ENCODE measurements at places on chromosomes 6 and 20.

DNA sequence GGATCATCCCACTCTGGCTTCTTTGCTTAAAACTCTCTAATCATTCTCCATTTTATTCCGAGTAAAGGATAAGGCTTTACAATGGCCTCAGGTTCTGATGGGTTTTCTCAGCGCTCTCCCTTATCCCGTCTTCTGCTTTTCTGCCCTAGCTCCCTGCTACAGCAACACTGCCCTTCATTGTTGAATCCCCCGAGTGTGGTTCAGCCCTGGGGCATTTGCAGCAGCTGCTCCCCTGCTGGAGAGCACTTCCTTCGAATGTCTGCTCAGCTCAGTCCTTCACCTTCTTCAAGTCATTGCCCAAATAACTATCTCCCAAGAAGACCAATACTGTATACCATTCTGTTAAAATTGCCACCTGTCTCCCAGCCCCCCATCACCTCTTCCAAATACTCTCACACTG is 111.8 kb downstream of the TBXT start:
- DNase-seq = no peak

DNA sequence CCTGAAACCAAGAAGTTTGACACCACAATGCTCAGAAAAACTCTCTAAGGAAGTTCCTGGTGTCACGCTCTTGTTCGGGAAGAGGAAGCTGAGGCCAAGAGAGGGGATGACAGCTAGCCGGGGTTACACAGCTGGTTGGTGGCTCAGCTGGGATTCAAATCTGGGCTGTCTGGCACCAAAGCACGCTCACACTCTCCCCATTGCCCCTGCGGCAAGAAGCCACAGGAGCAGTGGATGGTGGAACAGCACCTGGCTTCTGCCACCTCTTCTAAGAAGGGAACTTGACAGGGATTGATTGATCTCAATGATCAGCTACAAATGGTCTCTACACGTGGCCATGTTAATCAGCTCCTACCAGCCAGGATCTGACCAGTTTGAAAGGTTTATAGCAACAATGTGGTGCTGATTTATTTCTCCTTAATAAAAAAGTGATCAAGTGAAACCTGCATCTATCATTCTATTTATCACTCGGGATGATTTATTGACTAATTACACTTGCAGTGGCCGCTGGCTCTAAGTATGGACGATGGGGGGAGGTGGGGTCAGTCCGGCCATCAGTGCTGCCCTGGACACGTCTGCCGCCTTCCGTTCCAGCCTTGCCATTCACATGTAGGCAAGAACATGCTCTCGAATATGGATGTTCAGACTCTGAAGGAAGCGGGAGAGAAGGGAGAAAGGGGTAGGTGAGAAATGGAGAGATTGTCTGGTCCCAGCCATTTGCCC is 71.9 kb upstream of the TOP1 start:
- no peak for DNase-seq

- DNase-seq = no peak
Measured at GRCh38 chr6:79143320-79143898, 65.4 kb upstream of the PHIP start.

- DNase-seq = no peak
Measured at GRCh38 chr6:104532462-104532861, 327.3 kb downstream of the HACE1 start.

GRCh38 chr6:20933057-20933788 is 399.0 kb downstream of the CDKAL1 start:
- no peak for DNase-seq

DNA sequence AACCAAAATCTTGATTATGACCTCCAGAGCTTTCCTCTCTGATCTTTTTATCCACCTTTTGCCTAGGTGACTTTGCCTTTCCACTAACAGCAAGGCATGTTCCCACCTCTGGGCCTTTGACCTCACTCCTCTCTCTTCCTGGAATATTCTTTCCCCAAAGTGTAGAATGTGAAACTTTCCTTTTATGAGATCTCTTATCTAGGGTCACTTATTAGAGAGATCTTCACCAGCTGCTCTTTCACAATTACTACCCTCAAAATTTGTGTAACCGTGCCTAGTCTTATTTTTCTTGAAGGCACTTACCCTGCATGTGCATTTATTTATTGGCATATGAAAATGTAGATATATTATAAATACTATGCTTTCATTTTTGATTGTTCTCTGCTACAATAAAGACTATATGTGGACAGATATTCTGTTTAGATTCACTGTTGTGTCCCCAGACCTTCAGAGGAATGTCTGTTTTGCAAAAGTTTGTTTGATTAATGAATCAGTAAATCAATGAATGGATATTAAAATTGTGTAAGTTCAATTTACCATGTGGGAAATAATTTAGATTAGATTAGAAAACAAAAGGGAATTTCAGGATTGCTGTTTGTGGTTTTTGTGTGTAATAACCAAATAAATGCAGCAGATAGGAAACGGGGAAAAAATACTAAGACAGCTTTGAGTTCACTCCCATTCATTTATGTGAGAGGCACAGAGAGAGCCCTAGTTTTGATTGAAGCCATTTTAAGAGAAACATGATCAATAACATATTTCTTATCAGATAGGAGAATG is 207.0 kb downstream of the ADGB start:
- DNase-seq = no peak

- no peak for DNase-seq
Measured at GRCh38 chr20:36364506-36364905, 58.4 kb downstream of the DLGAP4 start.

- no peak for DNase-seq
Measured at GRCh38 chr6:21739838-21740237, 146.3 kb downstream of the SOX4 start.

DNA sequence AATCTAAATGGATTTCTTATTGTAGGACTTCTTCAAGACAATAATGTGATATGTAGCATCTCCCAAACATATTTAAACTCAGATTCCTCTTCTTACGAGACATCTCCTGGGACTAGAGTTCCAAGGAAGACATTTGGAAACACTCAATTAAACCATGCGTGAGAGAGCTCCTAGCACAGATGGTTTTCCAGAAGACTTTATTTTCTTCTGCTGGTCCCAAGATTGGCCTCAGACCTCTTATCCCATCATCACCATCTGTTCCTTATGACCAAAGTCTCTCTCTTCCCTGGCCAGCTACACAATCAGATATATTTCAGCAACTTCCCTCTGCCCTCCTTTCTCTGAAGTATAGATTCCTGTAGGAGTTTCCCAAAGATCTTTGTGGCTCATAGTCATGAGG is 93.2 kb upstream of the JARID2 start:
- DNase-seq = no peak

DNA sequence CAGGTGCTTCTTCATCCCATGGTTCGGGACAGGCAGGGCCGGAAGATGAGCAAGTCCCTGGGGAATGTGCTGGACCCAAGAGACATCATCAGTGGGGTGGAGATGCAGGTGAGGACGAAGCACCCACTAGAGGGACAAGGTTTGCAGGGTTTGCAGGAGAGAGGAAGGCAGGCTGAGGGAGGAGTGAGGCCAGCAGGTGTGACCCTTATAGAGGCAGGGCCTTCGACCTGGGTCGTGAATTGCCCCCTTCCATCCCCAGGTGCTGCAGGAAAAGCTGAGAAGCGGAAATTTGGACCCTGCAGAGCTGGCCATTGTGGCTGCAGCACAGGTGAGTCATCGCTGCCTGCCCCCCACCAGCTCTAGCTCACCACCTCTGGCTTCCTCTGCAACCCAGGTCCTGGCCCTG is 8.4 kb downstream of the VARS2 start:
- DNase-seq = no peak

DNA sequence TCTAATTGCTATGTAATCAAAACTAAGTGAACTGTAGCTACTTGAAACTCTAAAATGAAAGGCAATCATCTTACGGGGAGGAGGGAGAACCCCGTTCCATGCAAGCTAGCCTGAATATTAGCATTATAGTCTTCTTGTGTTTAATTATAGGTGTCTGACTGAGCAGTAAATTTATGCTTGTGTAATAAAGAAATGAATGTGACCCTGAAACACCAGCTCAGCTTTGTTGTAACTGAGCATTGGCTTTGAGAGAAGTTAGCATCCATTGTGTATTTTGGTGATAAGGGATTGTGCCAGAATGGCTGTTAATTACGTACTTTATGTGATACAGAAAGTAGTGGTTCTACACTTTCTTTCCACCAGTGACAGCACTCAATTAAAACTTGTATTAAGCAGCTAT is 86.9 kb downstream of the QKI start:
- no peak for DNase-seq

GRCh38 chr6:112470376-112470775 is 123.2 kb downstream of the RFPL4B start:
- no peak for DNase-seq

- no peak for DNase-seq
Measured at GRCh38 chr6:127453845-127454619, 5.2 kb downstream of the KIAA0408 start.

DNA sequence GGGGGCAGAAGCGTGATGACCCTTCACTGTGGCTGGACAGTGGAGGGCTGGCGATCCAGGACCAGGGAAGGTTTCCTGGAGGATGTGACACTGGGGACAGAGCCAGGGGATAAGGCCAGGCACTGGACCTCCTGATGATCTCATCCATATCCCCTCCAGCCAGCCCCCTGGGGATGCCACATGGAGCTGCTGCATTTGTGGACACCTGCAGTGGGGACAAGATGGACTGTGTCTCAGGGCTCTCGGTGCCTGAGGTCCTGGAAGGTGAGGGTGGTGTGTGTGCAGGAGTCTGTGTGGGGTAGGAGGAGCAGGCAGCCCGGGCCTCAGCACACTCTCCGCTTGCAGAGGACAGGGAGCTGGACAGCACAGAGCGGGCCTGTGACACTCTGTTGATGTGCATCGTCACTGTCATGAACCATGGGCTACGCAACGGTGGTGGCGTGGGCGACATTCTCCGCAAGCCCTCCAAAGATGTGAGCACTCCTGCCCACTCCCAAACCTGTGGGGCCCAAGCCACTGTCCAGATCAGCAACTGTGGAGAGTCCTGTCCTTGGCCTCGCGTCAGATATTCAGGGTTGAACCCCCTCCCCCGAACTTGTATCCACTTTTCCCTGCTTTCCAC is 19.9 kb downstream of the UQCC2 start:
- DNase-seq = peak; percentile 70

GRCh38 chr20:49694450-49695071 is 19.1 kb downstream of the B4GALT5 start:
- DNase-seq = no peak

DNA sequence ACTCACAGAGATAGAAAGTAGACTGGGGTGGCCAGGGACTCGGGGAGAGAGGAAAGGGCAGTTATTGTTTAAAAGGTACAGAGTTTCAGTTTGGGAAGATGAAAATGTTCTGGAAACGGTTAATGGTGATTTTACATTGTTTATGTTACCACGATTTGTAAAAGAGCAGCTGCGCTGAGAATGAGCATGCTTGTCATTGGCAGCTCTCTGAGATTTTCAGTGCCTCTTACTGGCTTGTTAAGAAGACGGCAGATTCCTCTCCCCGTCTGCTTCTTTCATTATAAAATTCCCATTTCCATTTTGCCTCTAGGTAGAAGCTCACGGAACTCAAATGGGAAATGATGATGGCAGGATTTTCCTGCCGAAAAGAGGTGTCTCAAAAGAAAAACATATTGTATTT is 39.7 kb upstream of the PPP1R3G start:
- DNase-seq = no peak

GRCh38 chr6:140071601-140072062 is 697.2 kb upstream of the CITED2 start:
- DNase-seq = no peak

DNA sequence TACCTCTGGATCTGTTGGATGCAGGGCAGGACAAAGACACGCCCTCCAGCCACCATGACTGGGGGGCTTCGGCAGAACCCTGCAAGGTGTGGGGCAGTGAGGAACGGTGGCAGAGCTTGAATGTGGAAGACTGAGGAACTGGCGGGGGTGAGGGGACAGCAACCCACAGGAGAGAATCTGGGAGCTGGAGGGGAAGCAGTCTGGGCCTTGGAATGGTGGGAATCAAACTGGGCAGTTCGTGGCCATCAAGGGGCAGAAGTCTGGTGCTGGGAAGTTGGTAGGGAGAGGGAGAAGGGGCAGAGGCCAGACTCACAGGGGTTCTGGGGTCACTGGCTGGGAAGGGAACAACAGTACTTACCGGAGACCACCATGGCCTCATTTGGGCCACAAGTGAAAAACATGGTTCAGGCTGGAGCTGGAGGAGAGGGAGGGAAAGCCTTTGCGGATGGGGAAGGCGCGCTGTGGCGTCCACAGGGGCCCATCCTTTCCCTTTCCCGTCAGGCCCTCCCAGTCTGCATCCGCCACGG is 635 bp downstream of the FLOT1 start:
- no peak for DNase-seq

- DNase-seq = peak; percentile 87
Measured at GRCh38 chr6:26156105-26156849, 69.0 kb downstream of the HFE start.

GRCh38 chr20:8474027-8474668 is 342.1 kb downstream of the PLCB1 start:
- DNase-seq = no peak

- DNase-seq = no peak
Measured at GRCh38 chr6:52704060-52704459, 33.1 kb downstream of the TMEM14A start.

DNA sequence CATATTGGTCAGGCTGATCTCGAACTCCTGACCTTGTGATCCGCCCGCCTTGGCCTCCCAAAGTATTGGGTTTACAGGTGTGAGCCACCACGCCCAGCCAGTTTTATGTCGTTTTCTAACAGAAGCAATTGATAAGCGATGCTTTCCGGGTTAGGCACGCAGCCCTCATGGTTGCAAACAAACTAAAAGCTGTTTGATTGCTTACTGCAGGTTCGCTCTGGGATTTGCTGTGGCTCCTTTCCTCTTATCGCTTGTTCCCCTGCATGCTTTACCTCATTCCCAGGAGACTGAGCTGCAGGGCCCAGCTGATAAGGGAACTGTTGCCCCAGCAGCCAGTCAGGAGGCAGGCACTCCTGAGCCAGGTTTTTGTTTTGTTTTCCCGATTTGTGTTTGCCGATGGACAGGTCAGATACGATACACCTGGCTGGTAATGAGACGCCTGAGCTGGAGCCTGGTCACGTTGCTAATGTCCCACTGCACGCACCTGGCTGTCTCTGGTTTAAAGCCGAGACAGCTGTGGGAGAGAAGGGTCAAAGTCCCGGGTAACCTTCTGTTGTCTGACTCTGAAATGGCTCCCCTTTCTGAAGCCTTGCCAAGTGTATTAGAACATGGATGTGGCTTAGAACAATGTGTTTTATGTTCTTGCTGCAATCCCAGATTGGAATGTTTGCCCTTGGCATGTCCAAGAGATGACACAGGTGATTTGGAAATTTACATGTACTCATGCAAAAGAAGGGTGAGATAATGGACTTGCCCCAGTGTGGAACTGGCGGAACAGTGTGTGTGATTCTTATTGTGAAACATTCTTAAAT is 19.9 kb downstream of the DSP start:
- DNase-seq = no peak

DNA sequence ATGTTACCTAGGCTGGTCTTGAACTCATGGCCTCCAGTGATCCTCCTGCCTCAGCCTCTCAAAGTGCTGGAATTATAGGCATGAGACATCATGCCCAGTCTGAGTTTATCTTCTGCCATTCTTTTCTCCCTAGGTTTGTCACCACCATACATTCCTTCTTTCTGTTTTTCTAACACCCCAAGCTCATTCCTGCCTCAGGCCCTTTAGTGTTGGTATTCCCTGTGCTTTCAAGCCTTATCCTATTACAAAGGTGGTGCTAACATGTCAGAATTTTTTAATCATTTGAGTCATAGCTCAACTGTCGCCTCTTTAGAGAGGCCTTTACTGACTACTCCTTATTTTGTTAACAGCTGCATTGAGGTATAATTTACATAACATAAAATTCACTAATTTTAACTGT is 221.1 kb upstream of the PRSS16 start:
- no peak for DNase-seq
